ENCODE measurements at places on chromosomes 2 and 18.

DNA sequence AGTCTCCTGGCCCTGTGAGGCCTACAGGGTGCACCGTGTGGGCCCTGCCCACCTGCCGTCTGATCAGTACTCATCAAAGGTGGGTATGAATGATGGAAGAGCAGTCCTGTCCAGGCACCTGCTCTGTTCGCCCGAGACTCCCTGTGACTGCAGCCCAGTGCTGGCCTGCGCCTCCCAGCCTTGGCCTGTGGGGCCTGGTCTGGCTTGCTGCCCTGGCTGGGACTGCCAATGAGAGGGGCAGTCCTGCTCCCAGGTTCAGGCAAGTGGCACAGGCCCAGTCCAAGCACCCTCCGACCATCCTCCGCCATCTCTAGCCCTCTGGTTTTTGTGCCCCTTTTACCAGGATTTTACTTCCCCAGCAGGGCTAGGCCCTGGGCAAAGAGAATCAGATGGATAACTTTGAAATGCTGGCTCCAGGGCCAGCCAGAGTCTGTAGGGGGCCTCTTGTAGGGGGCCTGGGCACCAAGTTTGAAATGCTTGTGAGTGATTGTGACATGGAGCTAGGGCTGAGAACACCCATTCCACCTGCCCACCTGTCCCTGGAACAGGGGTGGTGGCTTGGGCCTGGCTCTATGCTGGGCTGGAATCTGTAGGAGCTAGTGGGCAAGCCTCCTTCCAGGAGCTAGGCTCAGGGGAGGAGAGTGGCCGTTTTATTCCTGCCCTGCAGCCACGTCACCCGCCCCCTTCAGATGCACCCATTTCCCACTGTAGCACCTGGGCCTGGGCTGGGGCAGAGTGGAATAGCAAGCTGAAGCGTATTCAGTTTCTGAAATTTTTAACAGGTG lies 8.7 kb upstream of the HS6ST1 start:
- DNase-seq, result no peak

GRCh38 chr2:202432776-202433175 lies 56.6 kb downstream of the BMPR2 start:
- no peak for DNase-seq

- no peak for DNase-seq
Measured at GRCh38 chr2:110674620-110675555, 3.0 kb downstream of the BUB1 start.

GRCh38 chr2:167147271-167147941 lies 259.1 kb downstream of the XIRP2 start:
- DNase-seq, result no peak

DNA sequence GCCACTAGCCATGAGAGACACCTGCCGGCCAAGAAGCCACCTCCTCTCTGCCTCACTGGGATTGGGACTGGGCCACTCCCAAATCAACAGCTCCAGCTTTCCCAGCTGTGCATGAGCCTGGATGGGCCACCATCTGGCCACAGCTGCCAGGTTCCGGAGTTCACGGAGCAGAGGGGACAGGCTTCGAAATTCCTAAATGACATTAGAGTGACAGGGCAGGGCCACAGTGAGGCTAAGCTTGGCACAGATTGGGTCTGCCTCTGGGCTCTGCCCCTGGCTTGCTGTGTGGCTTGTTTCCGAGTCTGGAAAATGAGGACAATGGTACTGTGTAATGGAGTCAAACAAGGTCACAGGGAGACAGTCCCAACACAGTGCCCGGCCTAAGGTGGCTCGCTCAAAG lies 6.5 kb downstream of the DIPK1C start:
- no peak for DNase-seq

DNA sequence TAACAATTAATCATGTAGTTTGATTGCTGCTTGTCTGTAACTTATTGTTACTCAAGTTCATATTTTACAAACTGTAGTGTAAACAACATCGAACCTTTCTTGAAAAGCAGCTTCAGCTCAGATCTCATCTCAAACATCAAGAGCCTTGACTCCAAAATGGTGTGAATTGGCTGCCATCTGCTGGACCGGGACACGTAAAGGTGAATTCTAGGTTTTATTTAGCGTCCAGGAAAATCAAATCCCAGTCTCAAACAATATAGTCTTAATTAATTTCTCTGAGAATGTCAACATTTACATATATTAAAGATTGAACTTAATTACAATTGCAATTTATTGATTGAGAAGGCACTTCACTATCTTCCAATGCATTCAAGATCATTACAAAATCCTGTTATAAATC lies 453.0 kb downstream of the GALR1 start:
- peak; percentile 5 for DNase-seq

- DNase-seq, result no peak
Measured at GRCh38 chr2:103873716-103874351, 980.1 kb upstream of the POU3F3 start.

- no peak for DNase-seq
Measured at GRCh38 chr2:2646433-2647051, 315.5 kb upstream of the MYT1L start.

GRCh38 chr2:146477383-146477782 lies 1367.4 kb upstream of the ACVR2A start:
- DNase-seq, result no peak

DNA sequence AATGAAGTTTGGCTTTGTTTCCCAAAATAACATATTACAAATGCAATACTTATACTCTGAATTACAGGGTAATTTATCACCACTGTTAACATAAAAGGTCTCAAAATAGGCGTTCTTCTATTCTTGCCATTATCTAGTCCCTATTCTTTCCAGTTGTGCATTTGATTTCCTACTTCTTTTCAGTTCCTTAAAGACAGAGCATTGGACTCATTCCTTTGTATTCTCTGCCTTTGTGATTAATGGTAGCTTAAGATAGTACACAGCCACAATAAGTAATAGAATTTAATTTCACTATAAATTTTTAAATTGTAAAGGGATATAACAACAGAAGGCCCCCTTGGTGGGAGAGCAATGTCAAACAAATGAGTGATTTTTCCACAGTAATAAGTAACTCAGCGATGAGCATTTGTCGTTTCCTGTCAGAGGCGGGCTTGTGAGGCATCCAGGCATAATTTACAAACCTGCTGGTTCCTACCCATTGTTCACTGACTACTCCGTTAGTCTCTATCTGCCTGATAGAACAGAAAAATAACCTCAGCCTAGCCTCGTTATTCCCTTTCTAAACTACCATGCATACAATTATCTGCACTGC lies 456.6 kb upstream of the REG3G start:
- DNase-seq, result no peak

DNA sequence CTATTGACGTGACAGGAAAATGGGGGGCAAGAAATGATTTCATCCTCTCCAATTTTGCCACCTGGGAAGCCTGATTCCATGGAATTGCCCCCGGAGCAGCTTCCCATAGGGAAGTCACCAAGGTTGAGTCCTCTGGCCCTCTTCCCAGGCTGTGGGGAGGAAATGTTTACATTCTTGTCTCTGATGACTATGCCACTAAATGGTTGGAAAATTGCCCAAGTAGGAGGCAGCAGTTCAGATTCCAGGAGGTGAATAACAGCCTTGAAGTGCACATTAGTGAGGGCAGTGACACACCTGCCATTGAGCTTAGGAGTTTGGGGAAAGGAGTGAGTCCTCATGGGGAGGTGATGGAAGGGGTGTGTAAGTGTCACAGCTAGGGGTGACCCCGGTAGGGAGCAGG lies 449.2 kb upstream of the DCC start:
- DNase-seq, result no peak

GRCh38 chr2:180871649-180872048 lies 108.8 kb upstream of the UBE2E3 start:
- no peak for DNase-seq

- no peak for DNase-seq
Measured at GRCh38 chr2:165814473-165814872, 20.4 kb upstream of the GALNT3 start.
